Common myeloid progenitor, CD34-positive (primary cell): ENCODE measurements at places on chromosomes 7 and 10.

- no peak for DNase-seq
Observed at GRCh38 chr10:79142522-79143309, 74.0 kb downstream of the ZMIZ1 start.

DNA sequence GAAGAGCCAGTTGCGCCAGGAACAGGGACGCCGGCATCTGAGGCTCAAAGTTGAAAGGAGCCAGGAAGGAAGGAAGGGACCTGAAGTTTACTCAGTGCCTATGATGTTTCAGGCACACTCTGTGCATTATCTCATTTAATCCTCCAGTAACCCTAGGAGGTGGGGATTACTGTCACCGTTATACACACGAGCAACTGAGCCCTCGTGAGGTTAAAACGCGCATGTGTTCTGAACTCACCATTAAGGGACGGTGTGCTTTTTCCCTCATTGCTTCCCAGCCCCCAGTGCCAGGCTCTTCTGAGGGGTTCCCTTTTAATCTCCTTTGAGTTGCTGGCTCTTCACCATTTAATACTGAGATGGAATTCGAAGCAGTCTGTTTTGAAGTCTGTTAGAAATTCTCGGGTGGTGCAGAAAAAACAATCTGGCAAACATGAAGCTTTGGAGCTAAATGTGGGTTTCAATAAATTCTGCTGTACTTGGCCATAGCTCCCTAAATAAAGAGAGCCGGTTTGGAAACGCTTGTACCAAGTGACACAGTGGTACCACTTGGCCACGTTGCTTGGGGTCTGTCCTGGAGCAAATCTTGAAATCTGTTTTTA lies 102.2 kb downstream of the TAX1BP1 start:
- no peak for DNase-seq

GRCh38 chr10:88913127-88913526 lies 33.1 kb downstream of the STAMBPL1 start:
- DNase-seq, result no peak

DNA sequence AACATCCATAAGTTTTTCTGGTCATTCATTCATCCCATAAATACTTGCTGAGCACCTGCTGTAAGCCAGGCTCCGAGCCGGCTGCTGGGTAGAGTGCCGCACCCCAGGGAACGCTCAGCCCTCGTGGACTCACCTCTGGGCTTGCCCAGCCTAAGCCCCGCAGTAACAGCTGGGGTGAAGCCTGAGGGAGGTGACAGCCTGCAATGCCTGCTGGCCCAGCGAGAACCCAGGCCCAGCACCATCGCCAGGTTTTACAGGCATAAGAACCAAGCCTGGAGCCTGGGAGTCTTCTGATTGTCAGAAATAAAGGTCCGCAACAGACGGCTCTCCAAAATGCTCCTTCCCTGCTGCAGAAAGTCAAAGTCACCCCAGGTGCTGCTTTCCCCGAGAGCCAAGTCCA lies 205.4 kb downstream of the ZMYND11 start:
- no peak for DNase-seq

DNA sequence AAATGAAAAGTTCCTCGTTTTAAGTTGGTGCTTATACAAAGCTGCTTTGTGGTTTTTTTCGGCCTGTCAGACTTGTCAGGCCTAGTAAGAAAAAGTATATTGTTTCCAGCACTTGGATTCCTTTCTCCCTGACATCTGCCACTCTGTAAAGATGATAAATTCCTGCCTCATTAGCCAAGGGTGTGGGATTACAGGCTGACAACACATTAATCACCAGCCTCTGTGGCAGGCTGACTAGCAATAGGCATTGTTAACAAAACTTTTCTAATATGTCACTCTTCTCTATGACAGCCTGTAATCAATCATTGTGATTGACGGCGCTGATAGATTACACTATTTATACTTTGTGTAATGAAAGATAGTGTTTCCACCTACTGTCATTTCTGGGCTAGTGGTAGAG lies 682.5 kb downstream of the LRMDA start:
- DNase-seq, result no peak

DNA sequence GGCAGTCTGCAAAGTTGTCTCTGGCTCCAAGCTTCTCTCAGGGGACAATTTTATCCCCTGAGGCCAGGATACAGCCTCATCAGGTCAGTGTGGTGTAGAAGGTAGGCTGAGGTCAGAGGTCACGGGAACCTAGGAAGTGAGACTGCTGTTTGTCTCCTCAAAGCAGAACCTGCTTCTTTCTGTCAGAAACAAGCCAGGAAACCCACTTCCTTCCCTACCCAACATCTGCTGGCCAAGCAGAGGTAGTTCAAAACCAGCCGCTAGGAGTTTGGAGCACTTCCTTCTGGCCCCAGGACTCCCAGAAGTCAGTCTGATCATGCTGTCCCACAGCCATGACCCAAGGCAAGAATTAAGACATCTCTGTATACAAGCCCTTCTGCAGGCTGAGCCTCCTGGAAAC lies 12.2 kb downstream of the CLRN3 start:
- DNase-seq, result peak; percentile 23

DNA sequence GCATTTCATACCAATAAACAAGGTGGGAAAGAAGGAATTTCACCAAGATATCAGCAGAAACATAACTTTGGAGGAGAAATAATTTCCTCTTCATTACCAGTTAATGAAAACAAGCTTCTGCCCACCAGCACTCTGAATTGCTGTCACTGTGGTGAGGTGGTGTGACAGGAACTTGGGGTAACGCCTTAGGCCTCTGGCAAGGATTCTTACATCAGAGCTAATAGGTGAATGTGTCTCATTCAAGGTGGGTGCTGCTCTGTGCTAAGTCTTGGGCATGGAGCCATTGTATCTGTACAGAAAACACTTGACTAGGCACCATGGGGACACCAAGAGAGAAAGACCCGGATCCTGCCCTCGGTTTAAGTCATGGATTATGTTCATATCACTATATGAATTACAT lies 8.3 kb upstream of the LOXL4 start:
- no peak for DNase-seq

DNA sequence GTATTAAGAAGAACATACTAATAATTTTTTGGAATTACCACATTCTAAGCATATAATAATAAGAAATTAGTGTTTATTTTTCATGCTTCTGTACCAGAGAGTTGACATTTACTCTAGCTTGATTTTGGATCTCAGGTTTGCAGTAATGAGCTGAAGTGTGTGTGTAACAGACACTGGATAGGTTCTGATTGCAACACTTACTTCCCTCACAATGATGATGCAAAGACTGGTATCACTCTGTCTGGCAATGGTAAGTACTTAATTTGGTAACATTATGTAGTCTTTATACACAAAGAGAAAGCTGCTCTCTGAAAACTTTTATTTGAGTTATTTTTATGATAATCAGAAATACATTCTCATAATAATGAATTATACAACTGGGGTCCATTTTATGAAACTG lies 54.1 kb downstream of the SRI start:
- DNase-seq, result peak; percentile 9

DNA sequence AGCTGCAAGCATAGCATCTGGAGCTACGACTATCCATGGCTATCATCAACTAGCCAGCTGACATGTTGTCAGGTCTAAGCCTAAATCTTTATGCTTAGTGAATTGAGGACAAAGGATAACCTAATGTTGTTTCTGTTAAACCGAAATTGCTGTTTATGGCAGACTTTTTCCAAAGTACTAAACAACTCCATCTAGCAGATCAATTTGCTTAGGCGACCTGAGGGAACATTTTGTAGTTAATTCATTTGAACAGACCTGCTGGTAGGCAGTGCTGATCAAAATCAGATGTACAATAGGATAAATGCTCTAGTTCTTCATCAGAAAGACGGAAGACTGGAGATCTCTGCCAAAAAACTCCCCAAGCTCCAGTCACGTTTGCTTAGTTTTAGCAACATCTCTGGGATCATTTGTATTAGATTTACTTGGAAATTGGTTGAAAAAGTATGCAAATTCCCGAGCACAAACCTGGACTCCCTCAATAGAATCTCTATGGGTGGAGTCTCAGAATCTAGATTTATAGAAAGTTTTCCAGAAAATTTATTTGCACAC lies 301.6 kb upstream of the NRP1 start:
- DNase-seq, result no peak

- DNase-seq, result no peak
Observed at GRCh38 chr7:77837275-77837674, 38.7 kb downstream of the PHTF2 start.

- peak; percentile 77 for DNase-seq
Observed at GRCh38 chr10:132939957-132940790, 2.2 kb downstream of the CFAP46 start.

DNA sequence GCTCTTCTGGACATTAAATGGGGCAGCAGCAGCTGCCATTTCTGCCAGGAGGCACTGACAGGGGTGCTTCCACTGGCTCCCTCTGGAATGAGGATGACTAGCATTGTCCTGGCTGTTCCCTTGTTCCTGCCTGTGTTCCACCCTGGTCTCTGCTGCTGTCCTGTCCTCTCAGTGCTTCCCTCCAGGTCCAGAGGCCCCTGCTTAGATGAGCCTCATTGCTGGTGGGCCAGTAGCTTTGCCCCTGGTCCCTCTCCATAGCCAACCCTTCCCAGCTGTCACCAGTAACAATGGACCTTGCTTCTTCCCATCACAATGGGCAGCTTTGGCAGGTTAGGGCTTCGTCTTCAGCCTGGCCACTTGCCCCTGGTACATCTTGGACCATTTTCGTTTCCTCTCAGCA lies 561.1 kb downstream of the TCERG1L start:
- DNase-seq, result no peak

DNA sequence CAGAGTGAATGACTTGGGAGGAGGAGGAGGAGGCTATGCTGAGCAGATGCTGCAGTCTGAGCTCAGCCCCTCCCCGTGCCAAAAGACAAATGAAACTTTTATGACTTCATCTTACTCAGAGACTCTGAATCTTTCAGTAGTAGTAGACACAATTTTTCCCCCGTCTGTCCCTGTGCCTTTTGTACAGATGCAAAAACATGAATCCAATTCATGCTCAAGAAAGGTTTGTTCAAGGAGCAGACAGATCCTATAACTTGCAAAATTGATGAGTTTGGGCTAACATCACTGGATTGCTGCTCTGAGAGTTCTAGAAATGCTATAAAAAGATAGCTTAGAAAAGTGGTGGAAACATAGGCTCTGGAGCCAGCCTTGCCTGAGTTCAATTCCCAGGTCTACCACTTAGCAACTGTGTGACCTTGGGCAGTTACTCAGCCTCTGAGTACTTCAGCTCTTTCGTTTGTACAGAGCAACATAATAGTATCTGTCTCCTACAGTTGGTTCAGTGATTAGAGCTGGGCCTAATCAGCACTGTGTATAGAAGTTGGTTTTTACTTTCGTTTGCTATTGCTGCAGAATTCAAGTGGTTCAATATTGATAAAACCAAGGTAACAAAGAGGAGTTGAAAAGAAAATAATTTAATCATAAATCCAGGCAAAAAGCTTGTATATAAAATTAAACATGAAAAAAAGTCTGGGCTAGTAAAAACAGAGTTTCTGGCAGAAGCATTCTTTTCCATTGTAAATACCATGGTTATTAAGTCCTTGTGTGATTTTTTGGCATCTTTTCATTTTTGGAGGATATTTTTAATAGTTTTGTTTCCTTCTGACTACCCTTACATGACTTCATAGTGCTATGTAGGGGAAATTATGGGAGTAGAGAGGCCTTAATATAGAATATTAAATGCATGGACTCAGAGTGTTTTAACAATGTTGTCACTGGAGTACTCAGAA lies 174.2 kb upstream of the ZNF32 start:
- no peak for DNase-seq

GRCh38 chr7:110944966-110945644 lies 145.8 kb upstream of the LRRN3 start:
- DNase-seq, result no peak

- no peak for DNase-seq
Observed at GRCh38 chr10:102930720-102931119, 12.6 kb downstream of the CNNM2 start.
